ENCODE measurements at places on chromosomes 12 and 14. TPM values are rescaled to one million over a fixed set of nuclear protein-coding genes. Genes with fewer than 3 reads are reported as not detected.

DNA sequence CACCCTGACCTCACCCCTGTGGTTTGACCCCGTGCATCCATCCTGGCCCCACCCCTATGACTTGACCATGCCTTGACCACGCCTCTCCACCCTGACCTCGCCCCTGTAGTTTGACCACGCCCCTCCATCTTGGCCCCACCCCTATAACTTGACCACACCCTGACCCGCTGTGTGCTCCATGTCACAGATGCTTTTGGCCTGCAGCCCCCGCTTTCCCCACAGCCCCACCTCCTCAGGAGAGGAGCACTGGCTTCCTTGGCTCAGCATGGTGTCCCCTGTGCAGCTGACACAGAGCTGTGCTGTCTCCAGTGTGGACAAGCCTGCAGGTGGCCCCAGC is 269.9 kb upstream of the SFSWAP start:
- no peak overlapping the region for H3K27ac ChIP-seq
- H3K4me1 ChIP-seq: no peaks in the 10 kb centered on the region
- no peak overlapping the region for H3K4me3 ChIP-seq
- DNase-seq: no peak
- H3K36me3 ChIP-seq: no peaks in the 10 kb centered on the region

DNA sequence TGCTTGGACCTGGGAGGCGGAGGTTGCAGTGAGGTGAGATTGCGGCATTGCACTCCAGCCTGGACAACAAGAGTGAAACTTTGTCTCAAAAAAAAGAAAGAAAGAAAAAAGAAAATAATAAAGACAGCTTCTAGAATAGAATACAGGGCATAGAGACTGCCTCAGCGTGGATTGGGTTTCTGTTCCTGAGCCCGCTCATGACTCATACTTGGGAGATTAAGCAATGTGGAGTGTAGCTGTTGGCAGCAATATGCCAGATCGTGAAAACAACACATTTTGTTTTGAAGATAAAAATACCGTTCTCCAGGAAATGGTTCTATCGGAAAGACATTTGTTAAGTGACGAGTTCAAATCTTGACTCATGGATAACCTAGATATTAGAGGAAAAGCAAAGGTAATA is 67.2 kb downstream of the GLT1D1 start:
- H3K36me3 ChIP-seq: no peaks in the 10 kb centered on the region
- H3K4me1 ChIP-seq: peaks cover 4% of the 10 kb centered on the region
- H3K4me3 ChIP-seq: no peak overlapping the region
- H3K27ac ChIP-seq: no peak overlapping the region
- no peak for DNase-seq

DNA sequence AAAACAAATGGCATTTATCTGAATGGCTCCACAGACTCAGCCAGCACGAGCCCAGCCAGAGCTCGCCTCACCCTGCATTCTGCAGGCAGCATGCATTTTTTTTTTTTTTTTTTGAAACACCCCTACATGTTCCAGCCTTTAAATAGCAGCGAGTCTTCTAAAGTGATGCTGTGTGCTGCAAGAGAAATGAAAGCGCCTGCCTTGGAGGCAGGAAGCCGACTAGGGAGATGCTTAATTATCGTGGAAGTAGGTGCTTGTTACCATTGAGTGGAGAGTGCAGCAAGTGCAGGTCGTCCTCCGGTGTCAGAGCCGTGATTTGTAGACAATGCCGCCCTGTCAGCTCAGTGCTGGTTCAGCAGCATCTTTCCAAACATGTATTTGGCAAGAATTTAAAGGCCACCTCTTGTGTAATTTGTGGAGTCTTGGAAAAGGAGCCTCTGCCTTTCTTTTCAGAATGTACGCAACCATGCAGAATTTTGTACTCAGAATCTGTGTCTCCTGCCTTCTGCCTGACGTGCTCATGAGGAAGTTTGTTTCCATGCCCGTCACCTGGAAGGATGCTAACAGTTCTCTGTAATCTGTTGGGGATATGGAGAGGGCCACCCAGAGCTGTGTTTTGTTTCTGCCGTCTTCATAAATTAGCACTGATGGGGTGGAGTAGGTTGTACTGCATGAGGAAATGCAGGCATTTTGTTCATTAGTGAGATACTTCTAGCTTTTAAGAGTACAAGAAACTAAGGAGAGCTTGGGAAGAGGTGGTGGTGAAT is 345.9 kb upstream of the RGS6 start:
- H3K4me3 ChIP-seq: peak overlapping the region; percentile 21
- H3K4me1 ChIP-seq: peaks cover 24% of the 10 kb centered on the region
- no peak for DNase-seq
- no peaks in the 10 kb centered on the region for H3K36me3 ChIP-seq

- H3K27ac ChIP-seq: no peak overlapping the region
- H3K36me3 ChIP-seq: no peaks in the 10 kb centered on the region
- no peaks in the 10 kb centered on the region for H3K4me1 ChIP-seq
- H3K27me3 ChIP-seq: no peaks in the 10 kb centered on the region
- H3K4me3 ChIP-seq: no peak overlapping the region
Measured at GRCh38 chr12:22865822-22866221, 240.9 kb downstream of the ETNK1 start.

GRCh38 chr12:9389796-9390195 is 181.6 kb upstream of the PZP start:
- no peak overlapping the region for H3K27ac ChIP-seq
- no peak for DNase-seq

- no peaks in the 10 kb centered on the region for H3K4me1 ChIP-seq
- H3K27ac ChIP-seq: no peak overlapping the region
- DNase-seq: no peak
- no peak overlapping the region for H3K4me3 ChIP-seq
Measured at GRCh38 chr12:94733727-94734126, 83.4 kb upstream of the TMCC3 start.

GRCh38 chr14:89540009-89540829 is 123.2 kb upstream of the FOXN3 start:
- H3K36me3 ChIP-seq: no peaks in the 10 kb centered on the region
- DNase-seq: no peak
- no peaks in the 10 kb centered on the region for H3K27me3 ChIP-seq
- no peak overlapping the region for H3K4me3 ChIP-seq
- H3K27ac ChIP-seq: no peak overlapping the region
- H3K4me1 ChIP-seq: peaks cover 7% of the 10 kb centered on the region

- no peaks in the 10 kb centered on the region for H3K36me3 ChIP-seq
- no peak for DNase-seq
- H3K4me1 ChIP-seq: peaks cover 8% of the 10 kb centered on the region
- no peak overlapping the region for H3K27ac ChIP-seq
Measured at GRCh38 chr12:80935111-80935510, 2.6 kb downstream of the LIN7A start.

GRCh38 chr12:47820631-47821345 is 1.1 kb upstream of the HDAC7 start:
- H3K27me3 ChIP-seq: no peaks in the 10 kb centered on the region
- peak; percentile 83 for DNase-seq
- peaks cover 87% of the 10 kb centered on the region for H3K4me1 ChIP-seq
- no peaks in the 10 kb centered on the region for H3K36me3 ChIP-seq

- no peaks in the 10 kb centered on the region for H3K36me3 ChIP-seq
- no peaks in the 10 kb centered on the region for H3K4me1 ChIP-seq
- no peak for DNase-seq
- H3K27me3 ChIP-seq: no peaks in the 10 kb centered on the region
- H3K4me3 ChIP-seq: no peak overlapping the region
Measured at GRCh38 chr14:98925354-98926040, 346.5 kb downstream of the BCL11B start.

- H3K27ac ChIP-seq: no peak overlapping the region
- H3K36me3 ChIP-seq: no peaks in the 10 kb centered on the region
- H3K27me3 ChIP-seq: peaks cover 43% of the 10 kb centered on the region
- H3K4me3 ChIP-seq: no peak overlapping the region
- peaks cover 17% of the 10 kb centered on the region for H3K4me1 ChIP-seq
Measured at GRCh38 chr14:70190156-70190555, 1.4 kb upstream of the SLC8A3 start.

DNA sequence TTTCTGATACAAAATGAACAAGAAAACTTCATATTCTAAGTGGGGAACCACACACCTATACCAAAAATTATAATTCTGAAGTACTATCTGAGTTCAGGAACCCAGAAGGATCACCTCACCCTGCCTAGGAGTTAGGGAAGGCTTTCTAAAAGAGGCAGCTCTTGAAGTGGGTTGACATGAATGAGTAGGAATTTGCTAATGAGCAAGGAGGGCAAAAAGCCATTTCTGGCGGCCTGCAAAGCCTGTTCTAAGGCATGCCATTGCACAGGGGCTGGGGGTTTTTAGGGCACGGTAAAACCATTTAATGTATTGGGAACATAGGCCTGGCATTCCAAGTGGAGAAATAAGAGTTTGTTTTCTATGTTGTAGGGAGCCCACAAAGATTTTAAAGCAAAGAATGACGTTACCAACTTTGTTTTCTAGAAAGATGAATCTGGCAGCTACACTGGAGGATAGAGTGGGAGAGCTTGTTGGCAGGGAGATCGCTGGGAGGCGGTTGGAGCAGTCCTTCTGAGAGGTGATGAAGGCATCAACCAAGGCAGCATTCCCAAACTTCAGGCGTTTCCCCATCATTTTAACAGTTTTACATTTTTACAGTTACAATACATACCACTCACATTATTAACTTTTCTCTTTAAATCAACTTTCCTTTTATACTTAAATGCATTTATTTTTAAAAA is 14.1 kb downstream of the IFT43 start:
- DNase-seq: no peak
- no peaks in the 10 kb centered on the region for H3K4me1 ChIP-seq
- no peak overlapping the region for H3K4me3 ChIP-seq
- H3K27me3 ChIP-seq: no peaks in the 10 kb centered on the region
- peaks cover 43% of the 10 kb centered on the region for H3K36me3 ChIP-seq
- no peak overlapping the region for H3K27ac ChIP-seq

DNA sequence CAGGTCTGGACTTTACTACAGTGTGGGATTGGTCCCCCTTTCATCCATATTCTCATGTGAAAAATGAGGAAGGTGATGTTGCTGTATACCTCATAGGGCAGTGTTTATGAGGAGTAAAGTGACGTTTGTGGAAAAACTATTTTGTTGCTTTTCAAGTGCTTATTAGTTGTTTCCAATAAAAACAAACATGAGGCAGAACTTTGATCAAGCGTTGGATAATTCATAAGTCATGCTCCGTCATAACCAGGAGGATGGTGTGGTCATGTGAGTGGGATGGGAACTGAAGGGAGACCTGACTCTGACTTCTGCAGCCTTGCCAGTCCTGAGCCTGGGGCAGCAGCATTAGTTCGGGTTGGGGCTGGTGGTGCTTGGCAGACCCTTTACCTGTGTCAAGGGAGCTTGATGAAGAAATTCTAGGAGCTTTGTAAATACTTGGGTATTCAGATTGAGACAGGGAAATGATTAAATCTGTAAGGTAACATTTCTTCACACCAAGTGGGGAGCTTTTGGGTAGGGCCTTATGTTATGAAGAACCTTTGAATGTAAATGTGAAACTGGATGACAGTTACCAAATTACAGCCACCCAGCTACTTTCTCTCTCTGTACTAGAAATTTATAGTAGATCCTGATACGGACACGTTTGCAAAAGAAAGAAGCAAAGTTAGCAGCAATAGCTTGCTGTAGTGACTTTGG is 462.4 kb upstream of the RGS6 start:
- no peaks in the 10 kb centered on the region for H3K36me3 ChIP-seq
- no peaks in the 10 kb centered on the region for H3K4me1 ChIP-seq
- no peak overlapping the region for H3K4me3 ChIP-seq
- H3K27ac ChIP-seq: no peak overlapping the region

- H3K27ac ChIP-seq: no peak overlapping the region
- no peaks in the 10 kb centered on the region for H3K36me3 ChIP-seq
- H3K4me3 ChIP-seq: no peak overlapping the region
- no peaks in the 10 kb centered on the region for H3K27me3 ChIP-seq
- DNase-seq: no peak
Measured at GRCh38 chr14:84401631-84402030, 1128.3 kb upstream of the FLRT2 start.

- no peaks in the 10 kb centered on the region for H3K36me3 ChIP-seq
- H3K4me1 ChIP-seq: peaks cover 24% of the 10 kb centered on the region
- H3K27ac ChIP-seq: peak overlapping the region; percentile 54
- no peaks in the 10 kb centered on the region for H3K27me3 ChIP-seq
- no peak overlapping the region for H3K4me3 ChIP-seq
- no peak for DNase-seq
Measured at GRCh38 chr12:116325336-116325664, 47.8 kb upstream of the MED13L start.

GRCh38 chr14:64089920-64090319 is 204.3 kb downstream of the ESR2 start:
- no peaks in the 10 kb centered on the region for H3K27me3 ChIP-seq
- no peak overlapping the region for H3K4me3 ChIP-seq
- H3K4me1 ChIP-seq: no peaks in the 10 kb centered on the region
- peaks cover 27% of the 10 kb centered on the region for H3K36me3 ChIP-seq

GRCh38 chr14:95831468-95831867 is 45.2 kb upstream of the TUNAR start:
- no peak overlapping the region for H3K27ac ChIP-seq
- H3K36me3 ChIP-seq: no peaks in the 10 kb centered on the region
- peaks cover 5% of the 10 kb centered on the region for H3K27me3 ChIP-seq
- H3K4me1 ChIP-seq: no peaks in the 10 kb centered on the region
- no peak for DNase-seq

- no peaks in the 10 kb centered on the region for H3K4me1 ChIP-seq
- DNase-seq: no peak
- no peak overlapping the region for H3K27ac ChIP-seq
- H3K27me3 ChIP-seq: no peaks in the 10 kb centered on the region
- H3K4me3 ChIP-seq: no peak overlapping the region
Measured at GRCh38 chr12:64097366-64098105, 124.6 kb downstream of the KICS2 start.

Gene NPAS3
- 0.95 TPM for total RNA-seq

Gene PROX2
- 0.12 TPM for total RNA-seq

Gene ITGB7
- 9.7 TPM for total RNA-seq

Gene MEG3
- 16.6 TPM for total RNA-seq

Gene DTX1
- total RNA-seq: 6.8 TPM

Gene PMCH
- total RNA-seq: not detected

Gene INHBE
- total RNA-seq: not detected

Gene SLCO1C1
- total RNA-seq: 0.92 TPM
